ENCODE measurements at places on chromosomes 12 and 14. TPM values are rescaled to one million over a fixed set of nuclear protein-coding genes. Genes with fewer than 3 reads are reported as not detected.

Gene FOXM1
- total RNA-seq = 32.9 TPM

Gene CLEC6A
- total RNA-seq = not detected

Gene RPGRIP1
- not detected for total RNA-seq

Gene C14orf39
- not detected for total RNA-seq

Gene SSTR1
- 0.33 TPM for total RNA-seq

Gene THTPA
- 10.6 TPM for total RNA-seq

Gene SLC5A8
- total RNA-seq = not detected

Gene SYT1
- total RNA-seq = 9.7 TPM

Gene PARP11
- 5.7 TPM for total RNA-seq

Gene UNC79
- under 0.01 TPM for total RNA-seq

Gene DPPA3
- not detected for total RNA-seq

Gene CEP170B
- 9.0 TPM for total RNA-seq

Gene IL26
- not detected for total RNA-seq

Gene LTBP2
- total RNA-seq = 89.2 TPM

Gene C12orf60
- total RNA-seq = 2.0 TPM

Gene DICER1
- total RNA-seq = 38.3 TPM

Gene SERPINA3
- 0.05 TPM for total RNA-seq

Gene AKAP6
- 0.51 TPM for total RNA-seq

Gene TPPP2
- not detected for total RNA-seq

Gene MYL2
- 0.34 TPM for total RNA-seq

Gene B4GALNT1
- total RNA-seq = 0.14 TPM

Gene KRT80
- 1.2 TPM for total RNA-seq

Gene CLEC4C
- not detected for total RNA-seq

Gene OAS2
- 8.4 TPM for total RNA-seq

Gene ADAMTS20
- total RNA-seq = not detected

Gene FOXN4
- total RNA-seq = not detected

Gene PLEKHD1
- under 0.01 TPM for total RNA-seq

Gene ARL6IP4
- 213 TPM for total RNA-seq

Gene GALNT16
- total RNA-seq = 0.19 TPM

Gene TRIM9
- not detected for total RNA-seq

Gene KRT2
- not detected for total RNA-seq

Gene CISTR
- not detected for total RNA-seq

Gene KRT73
- total RNA-seq = not detected

Gene LRFN5
- total RNA-seq = not detected

Gene TAS2R42
- not detected for total RNA-seq

Gene B4GALNT3
- not detected for total RNA-seq

Gene AMN
- total RNA-seq = not detected
